ENCODE measurements at places on chromosomes 2 and 18. TPM values are rescaled to one million over a fixed set of nuclear protein-coding genes. Genes with fewer than 3 reads are reported as not detected.

The ZSCAN30 gene
- 25.4 TPM for total RNA-seq

The SERPINB11 gene
- not detected for total RNA-seq

The CRIM1 gene
- total RNA-seq = 5.2 TPM

The ITGA4 gene
- total RNA-seq = 33.6 TPM

The NT5DC4 gene
- not detected for total RNA-seq

The REG3A gene
- total RNA-seq = not detected

The SCN7A gene
- not detected for total RNA-seq

The NT5C1B gene
- total RNA-seq = not detected

The PRKAG3 gene
- total RNA-seq = not detected

The C2orf15 gene
- 0.87 TPM for total RNA-seq

Data from activated CD4-positive, alpha-beta T cell treated with anti-CD3 and anti-CD28 coated beads for 36 hours (primary cell).